Esophagus mucosa (tissue), 1 donor: ENCODE measurements at places on chromosomes 7 and 10.

- ATAC-seq = no peak
Observed at GRCh38 chr7:90692396-90692795, 96.3 kb downstream of the CDK14 start.

GRCh38 chr7:136533732-136534131 is 334.7 kb upstream of the CHRM2 start:
- ATAC-seq = no peak

- ATAC-seq = no peak
Observed at GRCh38 chr10:52965509-52965908, 192.9 kb upstream of the MBL2 start.

GRCh38 chr7:143296686-143297085 is 8.5 kb downstream of the CASP2 start:
- ATAC-seq = no peak

GRCh38 chr10:119333146-119333792 is 125.9 kb downstream of the GRK5 start:
- ATAC-seq = no peak

DNA sequence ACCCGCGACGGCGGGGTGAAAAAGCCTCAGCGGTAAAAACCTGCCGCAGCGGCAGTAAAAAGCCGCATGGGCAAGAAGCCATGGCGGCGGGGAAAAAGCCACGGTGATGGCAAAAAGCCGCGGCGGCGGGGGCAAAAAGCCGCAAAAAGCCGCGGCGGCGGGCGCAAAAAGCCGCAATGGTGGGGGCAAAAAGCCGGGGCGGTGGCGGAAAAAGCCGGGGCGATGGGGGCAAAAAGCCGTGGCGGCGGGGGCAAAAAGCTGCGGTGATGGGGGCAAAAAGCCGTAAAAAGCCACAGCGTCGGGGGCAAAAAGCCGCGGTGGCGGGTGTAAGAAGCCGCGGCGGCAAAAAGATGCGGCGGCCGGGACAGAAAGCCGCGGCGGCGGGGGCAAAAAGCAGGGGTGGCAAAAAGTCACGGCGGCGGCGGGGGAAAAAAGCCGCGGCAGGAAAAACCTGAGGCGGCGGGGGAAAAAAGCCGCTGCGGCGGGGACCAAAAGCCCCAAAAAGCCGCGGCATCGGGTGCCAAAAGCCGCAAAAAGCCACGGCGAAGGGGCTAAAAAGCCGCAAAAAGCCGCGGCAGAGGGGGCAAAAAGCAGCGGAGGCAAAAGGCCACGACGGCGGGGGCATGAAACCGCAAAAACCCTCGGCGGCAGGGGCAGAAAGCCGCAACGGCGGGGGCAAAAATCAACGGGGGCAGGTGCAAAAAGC is 488.5 kb downstream of the ZNF33B start:
- no peak for ATAC-seq

DNA sequence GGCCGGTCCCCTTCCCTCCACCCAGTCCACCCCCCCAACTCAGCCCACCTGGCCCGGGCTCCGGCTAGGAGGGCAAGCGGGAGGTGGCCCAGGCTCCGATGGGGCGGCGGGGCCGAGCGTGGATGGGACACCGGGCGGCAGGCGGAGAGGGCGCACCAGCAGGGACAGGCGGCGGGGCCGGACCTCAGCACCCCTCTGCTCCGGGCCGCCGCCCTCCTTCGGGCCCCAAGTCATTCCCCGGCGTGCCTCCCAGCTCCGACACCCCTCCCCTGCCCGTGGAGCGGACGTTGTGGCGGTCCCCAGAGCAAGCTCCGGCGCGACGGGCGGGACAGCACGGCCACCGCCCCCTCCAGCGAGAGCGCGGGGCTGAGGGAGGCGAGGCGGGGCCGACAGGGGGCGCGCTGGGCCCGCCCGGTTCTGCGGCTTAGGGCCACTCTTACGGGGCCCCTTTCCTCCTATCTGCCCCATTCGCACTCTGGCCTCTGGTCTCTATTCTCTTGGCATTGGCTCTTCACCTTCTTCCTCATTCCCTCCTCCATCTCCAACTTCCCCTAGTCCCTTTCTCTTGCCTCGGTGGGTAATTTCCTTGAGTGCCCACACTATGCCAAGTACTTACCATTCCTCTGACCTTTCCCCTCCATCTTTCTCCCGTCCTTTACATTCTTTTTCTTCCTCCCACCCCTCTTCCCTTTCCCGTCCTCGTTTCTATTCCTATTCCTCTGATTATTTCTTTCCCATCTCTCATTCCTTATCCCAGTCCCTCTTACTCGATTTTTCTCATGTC is 701 bp upstream of the GBX1 start:
- peak; percentile 59 for ATAC-seq

- no peak for ATAC-seq
Observed at GRCh38 chr10:118592675-118593330, 2.6 kb downstream of the PRLHR start.

GRCh38 chr10:70714951-70715350 is 42.6 kb downstream of the ADAMTS14 start:
- ATAC-seq = no peak

DNA sequence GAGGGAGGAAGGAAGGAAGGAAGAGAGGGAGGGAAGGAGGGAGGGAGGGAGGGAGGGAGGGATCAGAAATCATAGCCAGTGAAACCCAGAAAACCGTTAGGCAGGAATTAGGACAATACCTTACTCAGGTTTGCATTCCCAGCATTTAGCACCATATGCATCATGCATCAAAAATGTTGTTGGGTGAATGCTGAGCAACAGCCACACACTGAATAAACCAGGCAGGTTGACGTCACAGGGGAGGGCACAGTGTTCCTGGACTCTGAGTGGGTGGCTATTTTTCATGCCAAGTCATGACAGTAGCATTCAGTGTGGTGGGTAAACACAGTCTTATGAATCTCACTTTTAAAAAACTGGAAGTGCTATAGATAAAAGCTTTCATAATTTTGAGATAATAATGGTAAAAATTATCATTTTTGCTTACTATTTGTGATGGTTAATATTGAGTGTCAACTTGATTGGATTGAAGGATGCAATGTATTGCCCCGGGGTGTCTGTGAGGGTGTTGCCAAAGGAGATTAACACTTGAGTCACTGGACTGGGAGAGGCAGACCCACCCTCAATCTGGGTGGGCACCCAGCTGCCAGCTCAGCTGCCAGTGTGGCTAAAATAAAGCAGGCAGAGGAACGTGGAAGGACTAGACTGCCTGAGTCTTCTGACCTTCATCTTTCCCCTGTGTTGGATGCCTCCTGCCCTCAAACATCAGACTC is 199.1 kb upstream of the PRKCQ start:
- ATAC-seq = peak; percentile 99

GRCh38 chr7:102029616-102030015 is 212.2 kb downstream of the CUX1 start:
- ATAC-seq = no peak

GRCh38 chr7:45582136-45582749 is 8.1 kb downstream of the ADCY1 start:
- no peak for ATAC-seq
